ENCODE measurements at places on chromosomes 7 and 10. TPM values are rescaled to one million over a fixed set of nuclear protein-coding genes. Genes with fewer than 3 reads are reported as not detected.
A peak's percentile ranks its signal among the peaks of the same experiment; 100 is the strongest.

DNA sequence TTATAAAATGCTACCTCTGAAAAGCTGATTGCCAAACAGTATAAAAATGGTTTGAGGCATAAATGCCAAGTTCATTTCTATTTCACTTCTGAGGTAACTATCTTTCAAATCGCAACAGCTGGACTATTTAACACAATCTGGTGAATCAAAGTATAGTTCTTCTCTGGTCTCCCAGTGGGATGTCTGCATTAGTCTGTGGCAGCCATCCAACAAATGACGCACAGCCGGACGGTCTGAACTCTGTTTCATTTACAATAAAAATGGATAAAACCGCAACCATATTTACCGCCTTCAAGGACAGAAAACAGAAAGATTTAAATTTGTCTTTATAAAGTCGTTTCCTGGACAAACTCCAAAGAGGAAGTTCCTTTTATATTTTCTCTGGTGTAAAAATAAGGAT, 41.9 kb downstream of the ENO4 start:
- DNase-seq: no peak

DNA sequence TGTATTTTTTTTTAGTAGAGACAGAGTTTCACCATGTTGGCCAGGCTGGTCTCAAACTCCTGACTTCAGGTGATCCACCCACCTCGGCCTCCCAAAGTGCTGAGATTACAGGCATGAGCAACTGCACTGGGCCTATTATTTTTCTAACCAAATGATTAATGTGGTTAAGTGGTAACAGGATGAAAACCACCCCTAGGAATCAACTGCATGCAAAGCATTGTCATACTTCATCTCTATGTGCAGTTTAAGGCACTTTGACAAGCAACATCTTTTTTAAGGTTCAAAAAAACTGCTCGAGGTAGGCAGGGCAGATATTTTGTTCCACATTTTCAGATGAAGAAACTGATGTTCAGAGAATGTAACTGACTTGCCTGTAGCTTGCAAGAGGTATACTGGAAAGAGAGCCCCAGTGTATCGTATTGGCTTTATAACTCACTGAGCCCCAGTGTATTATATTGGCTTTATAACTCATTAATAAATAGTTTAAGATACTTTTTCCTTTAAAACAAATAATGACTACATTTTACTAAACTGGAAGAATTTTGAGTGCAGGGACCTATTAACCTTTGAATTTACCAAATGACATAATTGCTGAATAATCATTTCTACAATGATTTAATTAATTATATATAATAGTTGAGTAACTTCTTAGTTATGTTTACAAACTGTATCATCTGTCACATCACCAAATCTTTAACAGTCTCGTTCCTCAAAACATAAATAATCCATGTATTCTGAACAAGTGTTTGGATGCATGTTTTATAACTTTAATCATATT, 38.1 kb downstream of the RTKN2 start:
- DNase-seq: no peak

GRCh38 chr7:111516612-111517011, 45.7 kb downstream of the IMMP2L start:
- no peak for DNase-seq

DNA sequence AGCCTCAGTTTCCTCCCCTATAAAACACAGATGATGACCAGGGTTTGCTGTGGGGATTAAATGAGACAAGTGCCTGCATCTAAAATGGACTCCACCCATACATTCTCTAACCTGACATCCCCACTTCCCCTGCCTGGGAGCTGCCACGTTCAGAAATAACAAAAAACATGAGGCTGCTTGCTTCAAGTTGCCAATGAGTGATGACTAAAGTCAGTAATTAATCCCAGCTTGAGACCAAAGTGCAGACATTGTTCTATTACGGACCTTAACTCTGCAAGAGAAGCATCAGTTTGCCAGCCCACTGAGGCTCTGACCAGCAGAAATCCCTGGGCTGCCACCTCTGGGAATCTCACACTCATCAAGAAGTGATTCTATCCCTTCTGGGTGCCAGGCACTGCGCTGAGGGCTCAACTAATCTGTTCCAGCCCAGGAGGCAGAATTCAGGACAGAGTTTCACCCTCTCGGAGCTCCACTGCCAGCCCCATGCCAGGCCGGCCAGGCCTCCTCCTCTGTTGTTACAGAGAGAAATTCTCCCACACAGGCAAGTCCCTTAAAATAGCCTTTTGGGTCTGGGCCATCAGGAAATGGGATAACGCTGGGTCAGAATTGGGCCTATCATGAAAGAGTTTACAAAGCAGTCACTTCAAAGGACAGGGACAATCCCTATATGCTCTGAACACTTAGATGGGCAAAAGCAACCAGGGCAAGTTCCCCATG, 11.4 kb downstream of the SH3PXD2A start:
- DNase-seq: no peak

DNA sequence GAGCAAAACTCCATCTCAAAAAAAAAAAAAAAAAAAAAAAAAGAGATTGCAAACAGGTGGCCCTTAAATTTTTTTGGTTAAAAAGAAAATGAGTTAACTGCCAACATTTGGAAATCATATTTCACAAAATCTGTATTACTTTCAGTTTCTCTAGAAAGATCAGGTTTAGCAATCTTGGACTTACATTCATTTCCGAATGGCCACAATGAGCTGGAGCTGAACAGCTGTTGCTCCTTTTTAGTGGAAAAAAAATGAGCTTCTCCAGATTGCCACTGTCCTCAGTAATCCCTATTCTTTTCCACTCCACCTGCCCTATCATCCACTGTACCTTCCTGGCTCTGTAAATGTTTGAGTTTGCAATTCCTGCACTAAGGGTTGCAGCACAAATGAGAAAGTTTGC, 43.6 kb downstream of the RAB11FIP2 start:
- DNase-seq: no peak

- DNase-seq: no peak
Observed at GRCh38 chr7:37663693-37664092, 19.9 kb upstream of the GPR141 start.

- DNase-seq: no peak
Observed at GRCh38 chr10:108561649-108562048, 1361.7 kb downstream of the XPNPEP1 start.

DNA sequence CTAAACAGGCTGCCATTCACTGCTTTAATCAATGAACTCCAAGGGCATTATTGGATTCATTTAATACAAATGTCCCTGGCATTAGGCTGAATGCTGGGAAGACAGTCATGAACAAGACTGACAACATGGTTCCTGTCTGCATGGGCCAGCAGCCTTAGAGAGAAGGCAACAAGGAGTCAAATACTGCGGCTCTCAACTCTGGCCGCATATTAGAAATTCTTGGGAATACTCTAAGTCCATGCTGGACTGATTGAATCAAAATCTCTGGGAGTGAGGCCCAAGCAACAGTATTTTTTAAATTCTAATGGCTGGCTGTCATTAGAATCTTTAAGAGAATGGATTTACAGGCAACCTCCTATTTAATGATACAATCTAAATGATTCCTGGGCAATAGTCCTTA, 34.1 kb downstream of the FGFBP3 start:
- no peak for DNase-seq

- DNase-seq: no peak
Observed at GRCh38 chr10:4670737-4671136, 155.3 kb upstream of the AKR1E2 start.

- DNase-seq: no peak
Observed at GRCh38 chr10:80917636-80918035, 379.9 kb downstream of the SH2D4B start.

DNA sequence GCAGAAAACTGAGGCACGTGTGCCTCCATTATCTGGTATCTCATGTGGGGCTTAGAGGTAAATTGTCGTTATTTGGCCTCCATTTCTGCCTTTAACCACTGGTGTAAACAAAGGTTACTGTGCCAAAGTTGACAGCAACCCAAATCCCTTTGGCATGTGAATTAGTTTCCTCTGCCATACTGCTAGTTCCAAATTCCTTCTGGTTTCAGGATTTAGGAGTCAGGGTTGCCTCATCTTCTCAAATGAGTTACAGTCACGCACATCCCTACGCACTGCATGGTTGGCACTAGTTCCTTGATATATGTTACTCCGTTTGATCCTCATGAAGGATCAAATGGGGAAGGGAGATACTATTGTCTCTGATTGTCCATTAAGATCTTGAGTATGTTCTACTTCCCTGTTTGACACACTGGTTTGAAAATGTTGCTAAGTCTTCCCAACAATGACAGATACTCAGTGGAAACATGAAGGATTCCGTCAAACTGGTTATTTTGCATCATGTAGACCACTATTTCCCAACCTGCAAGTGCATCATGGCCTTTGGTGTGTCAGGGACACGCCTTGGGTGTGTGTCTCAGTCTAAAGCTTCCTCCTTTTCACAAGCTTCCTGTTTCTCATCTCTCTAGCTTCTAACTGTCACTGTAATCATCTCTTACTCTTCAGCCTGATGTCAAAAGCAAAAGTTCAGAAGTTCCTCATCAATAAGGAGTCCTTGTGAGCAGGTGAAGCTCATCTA, at the start of gene LIPN:
Gene LIPN, plus strand, starts transcription at position 655 of the 736 bp plus-strand sequence. CDS start 1,386 bp downstream, outside the sequence.
- DNase-seq: no peak

- DNase-seq: peak; percentile 52
Observed at GRCh38 chr7:141675436-141676215, 26.3 kb downstream of the DENND11 start.

- DNase-seq: no peak
Observed at GRCh38 chr7:26100406-26101339, 51.3 kb upstream of the NFE2L3 start.

DNA sequence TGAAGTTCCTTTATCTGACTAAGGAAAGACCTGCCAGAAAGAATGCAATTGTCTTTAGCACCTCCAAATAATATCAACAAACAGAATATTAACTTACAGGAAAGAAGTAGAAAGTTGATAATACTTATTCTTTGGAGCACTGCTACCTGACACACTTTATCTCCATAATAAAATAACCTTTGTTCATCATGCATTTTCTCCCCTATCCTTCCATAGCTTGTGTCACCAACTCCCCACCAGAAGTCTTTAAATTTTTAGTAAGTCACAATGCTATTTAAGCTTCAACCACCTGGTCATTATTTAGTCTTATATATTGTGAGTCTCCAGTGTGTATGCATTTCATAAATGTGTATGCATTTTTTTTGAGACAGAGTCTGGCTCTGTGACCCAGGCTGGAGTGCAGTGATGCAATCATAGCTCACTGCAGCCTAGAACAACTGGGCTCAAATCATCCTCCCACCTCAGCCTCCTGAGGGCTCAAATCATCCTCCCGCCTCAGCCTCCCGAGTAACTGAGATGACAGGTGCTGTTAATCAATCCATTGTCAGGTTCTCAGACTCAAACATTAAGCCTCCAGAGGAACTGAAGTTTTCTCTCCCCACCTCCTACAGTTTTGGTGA, 7.3 kb upstream of the CYP3A43 start:
- DNase-seq: no peak

DNA sequence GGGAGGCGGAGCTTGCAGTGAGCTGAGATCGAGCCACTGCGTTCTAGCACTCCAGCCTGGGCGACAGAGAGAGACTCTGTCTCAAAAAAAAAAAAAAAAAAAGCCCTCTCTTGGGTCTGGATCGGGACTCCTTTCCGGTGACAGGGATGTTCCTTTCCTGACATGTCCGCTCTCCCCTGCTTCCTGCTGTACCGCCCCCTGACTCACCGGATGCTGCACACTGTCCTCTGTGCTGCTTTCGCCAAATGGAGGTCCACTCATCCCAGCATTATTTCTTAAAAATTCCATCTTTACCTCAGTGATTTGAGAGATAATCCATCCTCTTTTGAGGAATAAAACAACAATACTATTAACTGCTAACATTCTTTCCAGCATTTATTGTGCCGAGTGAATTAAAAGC, 113.8 kb upstream of the EEPD1 start:
- no peak for DNase-seq

CASP7 gene
- total RNA-seq: 24.2 TPM

PTPN12 gene
- 8.1 TPM for total RNA-seq

RAMP3 gene
- total RNA-seq: not detected

NAT16 gene
- not detected for total RNA-seq

PSPH gene
- 33.8 TPM for total RNA-seq

JCAD gene
- not detected for total RNA-seq

NKX6-2 gene
- not detected for total RNA-seq

CLCN1 gene
- 0.09 TPM for total RNA-seq

NEUROG3 gene
- 2.3 TPM for total RNA-seq

GHRHR gene
- total RNA-seq: not detected

STEAP2 gene
- total RNA-seq: not detected

STK32C gene
- 31.4 TPM for total RNA-seq

All from activated CD8-positive, alpha-beta T cell treated with anti-CD3 and anti-CD28 coated beads for 36 hours (primary cell).